ENCODE measurements at places on chromosomes 2 and 18.

DNA sequence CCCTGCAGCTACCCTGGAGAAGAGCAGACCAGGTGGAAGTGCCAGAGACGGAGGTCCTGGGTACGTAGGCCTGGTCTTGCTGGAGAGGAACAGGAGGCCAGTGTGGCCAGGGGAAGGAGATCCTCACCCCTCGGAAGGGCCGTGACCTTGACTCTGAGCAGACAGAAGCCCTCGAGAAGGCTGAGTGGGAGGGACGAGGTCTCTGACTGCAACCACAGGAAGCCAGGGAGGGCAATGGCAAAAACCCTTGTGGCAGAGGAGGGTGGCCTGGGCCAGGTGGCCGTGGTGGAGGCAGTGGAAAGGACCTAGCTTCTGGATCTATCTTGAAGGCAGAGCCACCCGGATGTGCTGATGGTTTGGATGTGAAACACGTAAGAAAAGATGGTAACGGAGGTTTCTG, 28.1 kb downstream of the THAP4 start:
- DNase-seq, result no peak

DNA sequence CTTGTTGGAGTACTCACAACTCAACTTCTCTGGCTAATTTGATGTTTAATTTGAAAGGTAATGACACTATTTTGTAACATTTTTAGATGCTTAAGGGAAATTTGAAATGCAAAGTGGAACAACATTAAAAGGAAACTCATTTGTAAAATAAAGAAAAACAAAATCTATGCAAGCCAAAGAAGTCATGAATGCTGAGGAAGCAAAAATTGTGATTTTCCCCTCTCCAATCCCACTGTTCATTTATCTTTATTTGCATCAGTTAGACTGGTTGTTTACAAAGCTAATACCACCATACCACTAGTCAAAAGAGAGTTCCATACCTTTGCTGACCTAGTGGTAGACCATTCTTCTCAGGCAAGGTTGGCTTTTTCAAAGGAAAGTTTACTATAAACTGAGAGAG, 2.2 kb upstream of the B4GALT6 start:
- no peak for DNase-seq

DNA sequence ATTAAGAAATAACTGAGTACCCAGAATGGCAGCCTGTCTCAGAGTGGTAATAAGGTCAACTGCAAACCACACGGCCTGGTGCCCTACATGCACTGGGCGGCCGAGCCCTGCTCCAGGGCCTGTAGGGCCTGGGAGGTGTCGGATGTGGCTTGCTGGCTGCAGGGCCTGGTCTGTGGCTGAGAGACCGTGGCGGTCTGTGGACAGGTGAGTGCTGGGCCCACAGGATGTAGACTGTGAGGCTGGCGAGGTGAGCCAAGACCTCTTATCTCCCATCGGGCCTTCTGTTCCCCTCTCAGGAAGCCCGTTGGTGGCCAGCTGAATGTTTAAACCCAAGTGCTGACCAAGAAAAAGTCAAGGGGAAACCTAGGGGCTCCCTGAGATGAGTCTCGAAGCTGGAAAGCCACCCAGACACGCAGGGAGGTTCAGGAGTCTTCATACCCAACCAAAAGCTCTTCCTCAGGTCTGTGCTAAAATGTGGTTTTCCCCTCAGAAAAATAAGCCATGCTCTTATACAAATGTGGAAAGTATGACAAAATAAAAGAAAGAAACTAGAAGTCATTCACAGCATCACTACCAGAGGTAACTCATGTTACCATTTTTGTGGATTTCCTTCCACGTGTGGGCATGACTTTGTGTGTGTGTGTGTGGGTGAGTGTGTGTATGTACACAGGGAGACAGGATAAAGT, 47.7 kb upstream of the CTDP1 start:
- no peak for DNase-seq

DNA sequence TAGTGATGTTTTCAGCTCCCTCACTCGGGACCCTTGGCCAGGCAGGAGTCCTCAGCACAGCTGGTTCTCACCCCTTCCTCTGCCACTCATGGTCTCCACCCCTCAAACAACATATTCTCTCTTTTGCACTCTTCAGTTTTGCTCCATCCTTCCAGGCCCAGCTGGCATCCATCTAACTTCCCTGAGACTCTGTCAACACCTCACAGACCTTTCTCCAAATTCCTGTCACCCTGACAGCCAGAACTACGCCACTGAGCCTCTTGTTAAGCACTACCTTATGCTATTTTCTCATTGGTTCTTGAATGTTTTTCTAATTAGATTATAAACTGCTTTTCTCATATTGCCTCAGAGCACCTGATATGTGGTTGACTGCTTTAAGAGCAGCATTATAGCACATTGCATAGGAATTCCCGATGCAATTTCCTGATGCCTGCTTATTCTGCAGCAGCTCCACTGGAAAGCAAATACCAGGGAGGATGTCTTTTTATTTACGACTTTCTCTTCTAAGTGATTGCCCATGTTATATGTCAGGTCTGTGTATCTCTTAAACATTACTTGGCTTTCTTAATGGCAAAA, 12.4 kb upstream of the INO80C start:
- no peak for DNase-seq

DNA sequence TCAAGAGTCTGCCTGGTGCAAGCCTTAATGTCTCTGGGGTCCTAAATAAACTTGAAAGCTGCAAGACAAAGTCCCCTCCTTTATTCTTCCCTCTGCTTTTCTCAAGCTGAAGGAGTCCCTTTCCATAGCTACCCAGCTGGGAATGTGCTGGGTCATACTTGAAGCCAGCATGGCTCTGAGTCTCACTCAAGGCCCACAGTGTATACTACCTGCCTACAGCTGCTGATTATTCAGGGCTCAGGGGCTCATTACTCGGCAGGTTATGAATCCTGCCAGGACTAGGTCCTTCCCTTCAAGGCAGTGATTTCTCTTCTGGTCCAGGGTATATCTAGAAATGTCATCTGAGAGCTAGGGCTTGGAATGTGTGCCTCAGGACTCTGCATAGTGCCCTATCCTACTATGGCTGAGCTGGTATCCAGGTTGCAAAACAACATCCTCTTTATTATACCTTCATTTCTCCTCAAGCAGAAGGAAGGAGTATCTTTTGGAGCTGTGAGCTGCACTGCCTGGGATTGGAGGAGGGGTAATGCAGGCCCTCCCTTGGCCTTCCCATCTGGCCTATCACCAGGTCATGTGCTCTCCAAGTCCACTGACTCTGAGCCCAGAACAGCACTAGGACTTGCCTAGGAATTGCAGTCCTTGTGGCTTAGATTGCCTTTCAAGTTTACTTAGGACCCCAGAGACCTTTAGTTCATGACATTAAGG, 22.3 kb downstream of the IL1RN start:
- DNase-seq, result no peak

DNA sequence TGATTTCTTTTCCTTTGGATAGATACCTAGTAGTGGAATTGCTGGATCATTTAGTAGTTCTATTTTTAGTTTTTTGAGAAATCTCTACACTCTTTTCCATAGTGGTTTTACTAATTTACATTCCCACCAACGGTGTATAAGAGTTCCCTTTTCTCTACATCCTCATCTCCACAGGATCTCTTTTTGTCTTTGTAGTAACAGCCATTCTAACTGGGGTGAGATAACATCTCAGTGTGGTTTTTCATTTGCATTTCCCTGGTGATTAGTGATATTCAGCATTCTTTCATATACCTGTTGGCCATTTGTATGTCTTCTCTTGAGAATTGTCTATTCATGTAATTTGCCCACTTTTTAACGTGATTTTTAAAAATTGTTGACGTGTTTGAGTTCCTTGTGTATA, 13.8 kb downstream of the RFTN2 start:
- no peak for DNase-seq

DNA sequence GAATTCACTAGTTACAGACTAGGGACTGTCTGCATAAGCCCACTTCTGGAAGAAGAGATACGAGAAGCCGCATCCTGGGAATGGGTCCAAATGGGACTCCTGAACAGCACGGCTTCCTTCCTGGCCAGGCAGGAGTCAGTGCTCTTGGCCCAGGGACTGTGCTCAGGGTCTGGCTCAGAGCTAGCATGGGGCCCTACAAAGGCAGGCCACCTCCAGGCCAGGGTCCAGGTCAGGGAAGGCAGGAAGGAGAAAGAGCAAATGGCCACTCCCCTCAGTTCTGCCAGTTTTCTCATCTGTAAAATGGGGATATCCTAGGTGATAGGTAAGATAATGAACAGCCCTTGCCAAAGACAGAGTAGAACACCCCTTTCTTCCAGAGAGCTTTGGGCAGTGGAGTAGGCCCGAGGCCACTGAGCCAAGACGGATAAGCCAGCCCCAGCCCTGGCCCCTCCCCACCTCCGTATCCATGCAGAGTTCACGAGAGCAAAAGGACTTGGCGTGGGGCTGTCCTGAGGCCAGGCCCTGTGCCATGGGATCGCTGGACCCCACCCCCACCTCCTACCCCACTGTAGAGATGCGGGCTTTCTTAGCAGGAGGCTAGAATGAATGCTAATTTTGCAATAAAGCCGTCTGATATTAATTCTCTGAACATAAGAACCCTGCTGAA, 190.1 kb downstream of the MGAT5 start:
- DNase-seq, result no peak

DNA sequence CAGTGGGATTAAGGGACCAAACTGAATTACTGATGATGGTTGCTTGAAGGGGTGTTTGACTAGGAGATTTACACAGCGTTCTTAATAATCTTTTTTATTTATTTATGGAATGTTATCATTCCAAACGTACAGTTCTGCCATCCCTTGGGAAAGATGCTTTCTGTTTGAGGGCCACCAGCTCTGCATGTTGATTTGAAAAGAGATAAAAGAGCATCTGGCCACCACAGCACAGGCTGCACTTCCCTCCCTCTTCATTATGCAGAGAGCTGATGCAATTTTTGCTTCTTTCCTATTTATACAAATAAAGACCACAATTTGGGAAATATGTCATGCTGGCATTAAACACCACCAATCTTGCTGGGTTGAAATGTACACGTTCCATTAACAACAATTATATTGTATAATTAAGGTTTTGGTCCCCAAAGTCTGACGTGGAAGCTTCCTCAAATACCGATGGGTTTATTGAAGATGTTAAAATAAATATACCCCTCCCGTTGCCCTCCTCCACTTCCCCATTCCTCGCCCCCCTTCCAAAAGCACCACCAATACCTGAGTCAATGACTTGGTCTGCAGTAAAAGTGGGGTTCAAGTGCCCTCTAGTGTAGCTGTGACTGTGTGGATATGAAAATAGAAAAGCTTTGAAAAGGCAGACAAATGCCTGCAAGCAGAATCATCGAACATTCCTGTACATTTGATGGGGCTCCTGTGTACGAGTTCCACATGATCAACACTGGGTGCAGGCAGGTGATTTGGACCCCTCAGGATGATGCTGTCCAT, 211.9 kb downstream of the HRH4 start:
- DNase-seq, result no peak

DNA sequence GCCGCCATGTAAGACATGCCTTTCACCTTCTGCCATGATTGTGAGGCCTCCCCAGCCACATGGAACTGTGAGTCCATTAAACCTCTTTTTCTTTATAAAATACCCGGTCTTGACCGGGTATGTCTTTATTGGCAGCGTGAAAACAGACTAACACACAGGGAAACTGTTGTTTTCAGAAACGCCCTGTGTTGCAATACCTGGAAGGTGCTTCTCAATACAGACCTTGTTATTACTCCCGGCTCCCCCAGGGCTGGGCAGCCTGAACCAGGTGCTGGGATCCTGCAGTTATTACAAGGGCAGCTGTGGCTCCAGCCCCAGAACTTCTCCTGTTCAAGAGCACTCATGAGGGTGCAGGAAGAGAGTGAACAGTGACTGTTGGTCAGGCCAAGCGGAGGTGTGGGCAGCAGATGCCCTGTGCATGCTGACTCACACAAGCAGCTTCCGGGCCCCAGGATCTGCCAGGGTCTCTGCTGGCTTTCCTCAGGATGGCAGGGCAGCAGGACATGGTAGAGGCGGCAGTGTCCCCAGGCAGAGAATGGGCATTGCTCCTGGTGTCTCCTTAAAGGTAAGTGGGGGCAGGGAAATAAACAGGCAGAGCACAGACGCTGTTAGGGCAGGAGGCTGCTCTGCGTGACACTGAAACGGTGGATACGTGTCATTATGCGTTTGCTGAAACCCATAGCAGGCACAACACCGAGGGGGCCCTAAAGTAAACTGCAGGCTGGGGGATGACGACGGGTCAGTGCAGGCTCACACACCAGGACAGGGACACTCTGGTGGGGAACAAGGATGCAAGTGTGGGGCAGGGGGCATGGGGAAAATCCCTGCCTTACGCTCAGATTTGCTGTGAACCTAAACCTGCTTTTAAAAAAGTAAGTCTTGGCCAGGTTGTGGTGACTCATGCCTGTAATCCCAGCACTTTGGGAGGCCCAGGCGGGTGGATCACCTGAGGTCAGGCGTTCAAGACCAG, 89.1 kb downstream of the NDUFA10 start:
- DNase-seq, result no peak

GRCh38 chr2:138476940-138477339, 24.6 kb upstream of the SPOPL start:
- DNase-seq, result no peak

DNA sequence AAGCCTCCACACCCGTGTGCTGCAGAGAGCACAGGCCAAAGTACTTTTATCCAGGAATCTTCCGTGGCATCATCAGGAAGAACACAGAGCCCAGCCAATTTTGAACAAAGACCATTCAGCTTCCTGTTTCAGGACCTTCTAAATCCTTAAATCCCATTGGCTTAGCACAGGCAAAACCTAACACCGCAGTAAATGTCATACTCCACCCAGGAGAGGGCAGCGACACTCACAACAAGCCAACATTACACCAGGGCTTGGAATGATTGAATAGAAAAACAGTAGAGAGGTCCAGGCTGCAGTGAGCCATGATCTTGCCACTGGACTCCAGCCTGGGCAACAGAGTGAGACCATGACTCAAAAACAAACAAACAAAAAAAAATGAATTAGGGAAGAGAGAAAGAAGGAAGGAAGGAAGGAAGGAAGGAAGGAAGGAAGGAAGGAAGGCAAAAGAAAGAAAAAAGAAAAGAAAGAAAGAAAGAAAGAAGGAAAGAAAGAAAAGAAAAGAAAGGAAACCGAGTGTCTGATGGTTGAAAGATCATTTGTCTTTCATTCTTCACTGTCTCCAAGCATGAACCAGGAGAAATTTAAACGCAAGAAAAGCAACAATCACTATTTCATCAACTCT, 144.6 kb upstream of the SATB2 start:
- no peak for DNase-seq

DNA sequence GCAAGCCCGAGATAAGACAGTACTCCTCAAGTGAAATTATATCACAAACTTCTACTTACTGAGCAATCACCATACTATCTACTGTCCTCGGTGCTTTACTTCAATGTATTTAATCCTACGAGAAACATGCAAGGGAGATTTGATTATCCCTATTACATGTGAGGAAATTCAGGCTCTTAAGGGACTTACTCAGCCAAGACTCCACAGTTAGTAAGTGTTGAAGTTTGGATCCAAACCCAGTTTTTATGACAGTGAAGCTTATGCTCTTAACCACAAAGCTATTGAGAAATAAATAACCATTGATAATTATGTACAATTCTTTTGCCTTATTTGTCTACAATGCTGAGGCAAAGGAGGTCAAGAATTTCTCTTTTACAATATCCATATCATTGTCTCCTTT, 672.9 kb upstream of the ACVR2A start:
- DNase-seq, result no peak

- no peak for DNase-seq
These were observed 161.7 kb upstream of the NABP1 start for GRCh38 chr2:191516260-191516659.
